ENCODE measurements at places on chromosomes 7 and 10.

DNA sequence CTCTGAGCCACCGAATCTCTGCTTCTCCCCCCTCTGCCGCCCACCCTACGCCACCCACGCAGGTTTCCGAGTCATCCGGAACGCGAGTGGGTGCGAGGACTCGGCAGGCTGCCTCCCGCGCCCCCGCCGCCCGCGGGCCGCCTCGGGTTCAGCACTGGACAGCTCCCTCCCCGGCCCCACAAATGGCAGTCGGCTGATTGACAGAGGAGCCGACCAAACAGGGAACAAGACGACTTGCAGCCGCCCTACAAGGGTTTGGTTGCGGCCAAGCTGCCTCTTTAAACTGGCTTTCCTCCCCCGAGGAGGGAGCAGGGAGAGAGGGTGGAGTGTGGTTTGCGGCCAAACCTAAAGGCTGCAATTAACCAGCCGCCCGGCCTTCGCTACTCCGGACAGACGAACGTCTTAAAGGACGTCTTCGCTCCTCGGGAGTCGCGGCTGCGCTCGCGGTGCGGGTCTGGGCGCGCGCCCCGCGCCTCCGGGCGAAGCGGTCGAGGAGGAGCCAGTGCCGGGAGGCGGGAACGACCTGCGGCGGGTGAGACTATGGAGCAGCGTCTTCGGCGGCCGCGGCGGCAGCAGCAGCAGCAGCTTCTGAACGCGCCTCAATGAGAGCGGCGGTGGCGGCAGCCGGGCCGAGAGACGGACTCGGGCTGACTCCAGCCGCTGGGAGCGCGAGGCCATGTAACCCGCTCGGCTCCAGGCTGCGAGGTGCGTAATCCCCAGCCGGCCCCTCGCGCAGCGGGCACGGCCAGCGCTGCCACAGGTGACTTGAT, at the start of gene GPR158:
TSS of gene GPR158 (plus strand) at position 541 of the 770 bp plus-strand sequence. CDS start 420 bp downstream, outside the sequence.
- peak; percentile 88 for DNase-seq

GRCh38 chr7:38524786-38525185, 106.4 kb downstream of the AMPH start:
- no peak for DNase-seq

- no peak for DNase-seq
Observed at GRCh38 chr7:102261451-102261850, 25.2 kb upstream of the SH2B2 start.

GRCh38 chr7:138170959-138171703, 94.9 kb downstream of the AKR1D1 start:
- DNase-seq, result no peak

GRCh38 chr10:117421985-117422384, 46.7 kb upstream of the PDZD8 start:
- DNase-seq, result no peak

DNA sequence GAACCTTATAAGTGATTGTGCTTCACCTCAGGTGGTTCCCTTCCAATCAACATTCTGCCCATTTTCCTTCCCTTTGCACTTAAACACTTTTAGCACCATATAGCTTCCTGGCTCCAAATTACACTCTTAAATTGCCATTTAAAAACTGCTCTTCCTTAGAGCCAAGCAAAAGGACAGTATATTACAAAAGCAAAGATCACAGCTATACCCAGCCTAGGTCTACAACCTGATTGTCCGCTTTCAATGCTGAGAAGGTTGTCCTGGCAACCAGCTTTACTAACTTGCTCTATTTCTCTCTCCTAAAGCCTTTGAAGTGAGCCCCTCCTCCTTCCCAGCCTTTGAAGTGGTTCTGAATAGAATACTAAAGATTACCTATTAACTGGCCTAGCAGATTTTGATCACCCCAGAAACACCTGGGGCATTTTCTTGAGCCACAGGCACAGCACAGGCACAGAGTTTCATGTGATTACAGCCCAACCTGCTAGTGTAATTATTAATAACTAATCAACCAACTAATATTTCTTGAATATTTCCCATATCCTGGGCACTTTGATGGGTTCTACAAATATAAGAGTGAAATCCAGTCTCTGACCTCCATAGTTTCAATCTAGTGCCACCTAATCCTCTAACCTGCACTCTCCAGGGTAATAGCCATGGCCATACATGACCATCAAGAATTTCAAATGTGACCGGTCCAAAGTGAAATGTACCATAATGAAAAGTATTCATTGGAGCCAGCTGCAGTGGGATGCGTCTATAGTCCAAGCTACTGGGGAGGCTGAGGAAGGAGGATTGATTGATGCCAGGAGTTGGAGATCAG, 63.6 kb upstream of the TRIM24 start:
- no peak for DNase-seq

- DNase-seq, result no peak
Observed at GRCh38 chr10:103506061-103506460, 12.6 kb downstream of the NEURL1 start.

GRCh38 chr7:47360301-47360900, 221.5 kb downstream of the TNS3 start:
- DNase-seq, result no peak

- DNase-seq, result no peak
Observed at GRCh38 chr10:7707102-7707501, 4.0 kb downstream of the ITIH2 start.

DNA sequence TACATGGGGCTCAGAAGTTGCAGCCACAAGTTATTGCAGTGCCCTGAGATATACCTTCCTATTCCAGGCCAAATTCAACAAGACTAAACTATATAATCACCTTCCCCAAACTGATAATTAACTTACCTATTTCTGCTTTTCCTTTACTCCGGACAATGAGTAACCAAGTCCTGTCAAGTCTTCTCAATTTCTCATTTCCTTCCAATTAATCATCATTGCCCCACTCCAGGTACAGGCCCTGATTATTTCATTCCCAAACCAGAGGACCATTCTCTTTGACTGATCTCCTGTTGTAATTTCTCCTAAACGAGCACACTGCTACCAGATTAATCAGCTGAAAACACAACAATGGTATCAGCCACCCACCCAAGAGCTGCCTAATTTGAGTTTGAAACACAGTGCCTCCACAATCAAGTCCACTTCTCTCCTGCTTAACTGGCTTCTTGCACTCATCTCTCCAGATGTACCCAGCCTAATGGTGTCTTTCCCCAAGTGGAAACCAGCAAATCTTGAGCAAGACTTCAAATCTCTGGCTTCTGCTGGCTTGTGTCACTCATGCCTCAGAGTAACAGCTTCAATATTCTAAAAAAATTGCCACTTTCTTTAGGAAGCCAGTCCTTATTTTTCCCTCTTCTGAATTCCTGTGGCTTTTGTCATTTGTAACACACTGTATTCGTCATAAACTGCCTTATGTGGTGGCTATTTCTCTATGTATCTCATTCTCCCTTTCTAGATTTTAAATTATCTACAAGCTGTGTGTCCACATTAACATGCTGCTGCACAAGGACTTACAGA, 89.1 kb downstream of the CDK6 start:
- DNase-seq, result no peak

GRCh38 chr7:45217358-45217757, 59.8 kb downstream of the RAMP3 start:
- DNase-seq, result peak; percentile 50

GRCh38 chr10:48444266-48444665, 137.8 kb downstream of the MAPK8 start:
- DNase-seq, result no peak

- DNase-seq, result no peak
Observed at GRCh38 chr10:86524225-86524962, 2.8 kb upstream of the WAPL start.

DNA sequence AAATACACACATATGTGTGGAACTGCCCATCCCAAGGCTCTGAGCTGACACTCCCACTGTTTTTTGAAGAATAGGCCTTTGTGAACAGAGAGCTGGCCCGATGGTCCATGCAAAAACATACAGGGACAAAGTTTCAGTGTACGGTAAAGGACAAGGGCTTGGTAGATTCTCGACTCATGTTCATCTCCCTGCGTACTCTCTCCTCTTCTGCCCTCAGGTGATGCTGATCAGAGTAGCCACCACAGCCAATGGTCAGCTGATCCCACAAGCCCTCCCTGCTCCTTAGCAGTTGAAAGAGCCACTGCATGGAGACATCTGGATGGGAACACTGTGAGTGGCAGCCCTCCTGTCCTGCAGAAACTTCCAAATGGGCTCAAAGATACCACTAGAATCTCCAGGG, 23.1 kb upstream of the C10orf71 start:
- no peak for DNase-seq

DNA sequence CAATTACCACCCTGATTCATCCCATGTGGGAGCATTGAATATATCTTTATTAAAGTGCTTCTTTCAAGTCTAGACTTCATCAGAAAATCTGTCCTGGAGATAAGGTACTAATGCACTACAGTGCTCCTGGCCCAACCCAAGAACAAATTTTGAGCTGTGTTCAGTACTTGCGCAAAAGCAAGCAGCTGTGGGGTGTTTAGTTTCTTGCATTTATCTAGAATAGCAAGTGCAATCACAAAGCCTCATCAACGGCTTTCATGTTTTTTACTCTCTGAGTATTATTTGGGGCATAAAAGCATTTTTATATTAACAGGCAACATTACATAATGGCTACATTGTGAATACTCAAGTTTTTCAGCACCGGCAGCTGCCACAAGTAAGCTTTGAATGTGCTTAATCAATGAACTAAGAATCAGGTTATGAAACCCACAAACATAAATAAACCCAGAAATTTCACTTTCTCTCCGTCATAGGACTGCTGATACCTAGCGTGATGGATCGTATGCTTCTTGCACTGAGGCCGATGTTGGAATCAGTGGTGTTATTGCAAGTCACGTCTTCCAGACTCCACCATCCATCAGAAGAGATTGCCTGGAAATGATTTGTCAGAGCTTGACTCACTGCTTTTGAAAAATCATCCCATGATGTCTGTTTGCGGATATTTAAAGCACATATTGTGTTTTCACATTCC, 113.1 kb downstream of the CTTNBP2 start:
- DNase-seq, result no peak

DNA sequence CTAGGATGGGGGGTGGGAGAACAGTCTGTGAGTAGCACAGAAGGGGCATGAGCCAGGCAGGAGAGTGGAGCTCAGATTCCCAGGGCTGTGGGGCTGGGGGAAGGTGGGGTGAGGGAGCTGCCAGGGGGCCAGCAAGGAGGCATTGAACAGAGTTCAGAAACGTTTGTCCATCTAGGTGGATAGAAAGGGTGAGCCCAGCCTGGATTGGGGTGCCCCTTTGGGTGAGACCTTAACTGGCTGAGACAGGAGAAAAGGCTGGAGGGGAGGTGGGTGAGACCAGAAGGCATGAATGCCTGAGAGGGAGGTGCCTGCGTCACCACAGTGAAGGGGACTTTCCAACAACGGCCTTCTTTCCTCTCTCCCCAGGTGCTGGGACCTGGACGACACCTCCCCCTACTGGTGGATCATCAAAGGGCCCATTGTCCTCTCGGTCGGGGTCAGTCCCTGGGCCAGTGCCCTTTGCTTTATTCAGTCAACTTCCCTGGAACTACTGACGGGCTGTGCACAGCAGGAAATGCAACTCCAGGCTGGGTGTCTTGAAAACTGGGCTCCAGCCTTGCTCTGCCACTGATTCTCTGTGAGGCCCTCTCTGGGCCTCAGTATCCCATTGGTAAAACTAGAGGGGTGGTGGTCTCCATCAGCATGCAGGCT, 11.0 kb downstream of the GHRHR start:
- peak; percentile 61 for DNase-seq

GRCh38 chr7:135161669-135162068, 8.8 kb downstream of the CYREN start:
- no peak for DNase-seq

DNA sequence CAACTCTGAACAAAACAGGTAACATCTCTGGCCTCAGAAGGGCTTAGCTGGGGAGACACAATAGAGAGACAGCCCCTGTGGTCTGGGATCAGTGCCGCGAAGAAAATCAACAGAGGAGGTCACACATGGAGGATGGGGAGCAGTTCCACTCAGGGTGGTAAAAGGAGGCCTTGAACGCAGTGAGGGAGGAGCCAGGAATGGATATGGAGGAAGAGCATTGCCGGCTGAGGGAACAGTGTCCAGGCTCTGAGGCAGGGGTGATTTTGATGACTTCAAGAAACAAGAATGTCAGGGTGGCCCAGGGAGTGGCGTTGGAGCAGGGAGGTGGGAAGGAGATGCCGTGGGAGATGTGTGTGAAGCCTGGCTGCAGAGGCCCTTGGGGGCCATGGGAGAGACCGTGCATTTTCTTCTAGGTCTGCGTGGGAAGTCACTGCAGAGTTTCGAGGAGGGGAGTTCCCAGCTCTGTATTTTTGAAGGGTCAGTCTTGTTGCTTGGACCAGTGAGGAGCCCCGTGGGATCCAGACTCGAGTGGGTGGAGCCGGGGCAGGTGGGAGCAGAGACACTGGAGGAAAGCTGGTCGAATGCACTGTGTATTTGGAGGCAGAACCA, 35.7 kb upstream of the SH2D4B start:
- DNase-seq, result peak; percentile 55

GRCh38 chr10:50506861-50507573, 116.7 kb downstream of the SGMS1 start:
- no peak for DNase-seq

DNA sequence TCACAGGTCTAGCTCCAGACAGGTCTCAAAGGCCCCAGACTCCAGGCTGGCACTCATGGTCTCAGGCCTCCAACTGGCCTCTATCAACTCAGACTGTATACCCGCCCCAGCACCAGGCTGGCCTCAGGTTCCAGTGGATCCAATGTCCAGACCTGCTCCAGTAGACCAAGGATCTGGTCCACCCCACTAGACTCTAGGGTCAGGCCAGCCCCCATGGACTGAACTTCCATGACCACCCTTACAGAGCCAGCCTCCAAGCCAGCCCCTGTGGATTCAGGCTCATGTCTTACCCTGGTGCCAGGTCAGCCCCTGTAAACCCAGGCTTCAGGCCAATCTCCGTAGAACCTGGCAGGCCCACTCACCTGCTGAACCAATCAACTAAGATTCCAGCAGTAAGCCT, 16.8 kb upstream of the GNAT3 start:
- no peak for DNase-seq

DNA sequence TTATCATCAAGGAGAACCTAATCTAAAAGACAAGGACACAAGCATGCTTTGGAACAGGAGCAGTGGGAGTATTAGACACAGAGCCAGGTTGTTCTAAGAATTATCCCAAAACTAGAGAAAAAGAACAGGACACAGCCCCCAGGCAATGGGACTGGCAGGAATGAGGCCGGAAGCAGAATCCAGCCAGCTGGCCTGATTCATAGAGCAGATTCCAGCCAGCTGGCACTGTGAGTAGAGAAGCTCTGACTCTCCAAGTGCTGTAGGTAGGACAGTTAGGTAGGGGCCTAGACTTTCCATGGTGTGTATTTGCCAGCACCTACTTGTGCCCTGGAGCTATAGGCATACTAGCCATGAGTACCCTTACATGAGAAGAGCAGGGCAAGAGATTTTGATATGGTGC, 13.3 kb upstream of the RAB18 start:
- DNase-seq, result no peak

GRCh38 chr10:77157248-77158019, 480.2 kb downstream of the KCNMA1 start:
- no peak for DNase-seq

DNA sequence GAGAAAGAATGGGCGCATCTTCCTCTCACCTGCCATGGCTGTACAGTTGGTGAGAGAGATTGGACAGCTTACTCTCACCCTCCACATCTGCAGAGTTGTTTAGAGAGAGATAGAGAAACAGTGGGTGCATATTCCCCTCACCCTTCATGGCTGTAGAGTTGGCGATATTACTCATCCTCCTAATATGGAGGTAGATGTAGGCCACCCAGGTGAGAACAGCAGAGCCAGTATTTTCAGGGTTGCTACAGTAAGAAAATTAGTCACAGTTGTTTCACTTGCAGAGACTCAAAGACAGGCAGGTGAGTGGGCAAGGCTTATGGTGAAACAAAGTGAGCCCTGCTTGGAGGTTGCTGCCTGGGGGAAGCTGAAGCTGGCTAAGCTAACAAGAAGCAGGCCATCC, 65.0 kb upstream of the PFKP start:
- no peak for DNase-seq

All from urothelium cell line (cell line).